Vagina (tissue), 2 donors: ENCODE measurements at places on chromosomes 13 and 19.

DNA sequence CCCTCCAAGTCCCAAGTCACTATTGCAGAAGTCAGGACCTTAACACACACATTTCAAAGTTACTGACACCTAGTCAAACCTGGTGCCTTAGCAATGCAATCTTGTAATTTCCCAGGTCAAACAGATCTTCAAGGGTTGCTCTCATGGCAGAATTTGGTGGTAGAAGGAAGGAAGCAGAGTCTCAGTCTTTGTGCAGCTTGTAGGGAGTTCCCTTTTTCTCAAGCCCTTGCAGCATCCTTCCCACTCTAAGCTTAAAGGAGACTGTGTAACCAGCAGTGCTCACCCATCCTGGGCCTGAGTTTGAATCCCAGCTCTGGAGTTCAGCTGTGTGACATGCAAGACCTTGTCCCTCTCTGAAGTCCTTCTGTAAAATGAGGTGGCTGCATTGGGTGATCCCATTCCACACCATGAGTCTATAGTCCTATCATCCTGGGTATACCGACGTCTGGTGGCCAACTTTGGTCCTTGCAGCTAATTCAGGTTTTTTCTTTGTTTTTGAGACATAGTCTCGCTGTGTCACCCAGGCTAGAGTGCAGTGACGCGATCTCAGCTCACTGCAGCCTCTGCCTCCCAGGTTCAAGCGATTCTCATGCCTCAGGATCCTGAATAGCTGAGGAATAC is 9.8 kb downstream of the SIGLEC10 start:
- no peak for DNase-seq

- peak; percentile 40 for DNase-seq
Measured at GRCh38 chr13:111947026-111947810, 119.7 kb upstream of the SOX1 start.

- no peak for DNase-seq
Measured at GRCh38 chr13:93298713-93299112, 72.1 kb downstream of the GPC6 start.

DNA sequence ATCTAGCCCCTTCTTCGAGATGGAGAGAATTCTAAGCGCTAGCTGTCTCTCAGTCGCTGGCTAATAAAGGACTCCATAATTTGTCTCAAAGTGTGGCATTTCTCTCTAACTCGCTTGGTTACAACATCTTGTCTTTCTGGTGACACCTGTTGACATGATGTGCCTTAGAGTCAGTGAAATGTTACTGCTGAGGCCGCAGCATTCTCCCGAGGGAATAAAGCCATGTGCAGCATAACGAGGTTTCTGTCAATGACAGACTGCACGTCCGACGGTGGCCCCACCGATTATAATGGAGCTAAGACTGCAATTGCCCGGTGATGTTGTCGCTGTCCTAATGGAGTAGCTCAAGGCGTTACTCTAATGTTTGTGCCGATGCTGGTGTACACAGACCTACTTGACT is 20.3 kb upstream of the GPR32 start:
- no peak for DNase-seq

DNA sequence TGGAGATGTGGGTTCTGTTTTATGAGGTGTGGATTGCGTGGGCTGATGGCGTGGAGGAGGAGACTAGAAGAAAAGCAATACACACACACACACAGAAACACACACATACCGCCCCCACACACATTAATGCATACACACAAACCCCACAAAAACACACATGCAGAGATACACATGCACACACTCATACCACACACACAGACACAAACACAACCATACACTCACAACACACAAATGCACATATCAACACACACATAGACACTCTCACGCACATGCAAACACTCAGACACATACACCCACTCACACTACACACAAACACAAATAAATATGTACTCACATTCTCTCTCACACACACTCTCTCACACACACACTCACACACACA is 75.7 kb upstream of the UBL3 start:
- no peak for DNase-seq

DNA sequence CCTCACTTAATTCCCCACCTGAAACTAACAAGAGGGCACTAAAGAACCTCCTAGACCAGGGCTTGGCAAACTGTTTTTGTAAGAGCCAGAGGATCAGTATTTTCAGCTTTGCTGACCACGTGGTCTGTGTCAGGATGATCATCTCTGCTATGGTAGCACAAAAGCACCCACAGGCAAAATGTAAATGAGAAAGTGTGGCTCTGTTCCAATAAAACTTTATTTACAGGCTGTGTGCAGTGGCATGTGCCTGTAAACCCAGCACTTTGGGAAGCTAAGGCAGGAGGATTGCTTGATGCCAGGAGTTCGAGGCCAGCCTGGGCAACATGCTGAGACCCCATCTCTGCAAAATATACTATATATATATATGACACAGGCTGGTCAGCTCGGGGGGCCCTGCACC is 31.2 kb downstream of the DNMT1 start:
- DNase-seq: no peak

GRCh38 chr19:52198678-52199077 is 8.8 kb downstream of the PPP2R1A start:
- DNase-seq: no peak

DNA sequence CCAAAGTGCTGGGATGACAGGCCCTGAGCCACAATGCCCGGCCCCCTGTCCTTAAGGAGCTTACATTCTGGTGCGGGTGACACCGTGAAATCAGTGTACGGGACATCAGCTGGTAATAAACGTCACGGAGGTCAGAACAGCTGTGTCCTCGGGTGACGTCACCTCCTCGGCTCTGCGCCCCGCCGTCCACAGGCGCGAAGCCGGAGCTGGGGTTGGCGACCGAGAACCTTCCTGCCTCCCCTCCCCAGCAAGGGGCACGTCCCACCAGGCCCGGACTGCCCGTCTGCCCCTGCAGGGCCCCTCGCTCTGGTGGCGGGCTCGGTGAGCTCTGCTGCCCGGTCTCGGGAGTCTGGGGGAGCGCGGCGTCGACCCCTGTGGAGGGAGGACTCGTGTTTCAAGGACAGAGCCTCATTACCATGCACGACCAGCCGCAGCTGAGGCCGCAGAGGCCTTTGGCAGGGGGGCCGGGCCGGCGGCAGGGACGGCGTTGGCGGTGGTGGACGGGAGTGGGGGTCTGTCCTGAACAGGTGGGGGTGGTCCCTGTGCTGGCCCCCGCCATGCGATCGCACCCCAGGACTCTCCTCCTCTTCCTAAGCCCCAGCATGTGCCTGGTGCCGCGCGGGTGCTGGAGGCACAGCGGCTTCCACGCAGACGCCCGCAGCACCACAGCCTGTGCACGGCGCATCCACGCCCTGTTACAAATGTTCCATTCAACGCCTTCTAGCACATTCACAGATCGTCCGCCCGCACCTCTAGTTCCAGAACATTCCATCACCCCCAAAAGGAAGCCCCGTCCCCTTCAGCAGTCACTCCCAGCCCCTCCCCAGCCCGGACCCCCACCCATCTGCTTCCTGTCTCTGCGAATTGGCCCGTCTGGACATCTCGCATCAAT is 5.4 kb downstream of the LINGO3 start:
- DNase-seq: no peak

- DNase-seq: no peak
Measured at GRCh38 chr19:16782719-16783118, 46.5 kb upstream of the SIN3B start.

- DNase-seq: no peak
Measured at GRCh38 chr19:33532859-33533460, 11.4 kb upstream of the PEPD start.

- DNase-seq: no peak
Measured at GRCh38 chr13:31722673-31723072, 16.7 kb upstream of the RXFP2 start.

DNA sequence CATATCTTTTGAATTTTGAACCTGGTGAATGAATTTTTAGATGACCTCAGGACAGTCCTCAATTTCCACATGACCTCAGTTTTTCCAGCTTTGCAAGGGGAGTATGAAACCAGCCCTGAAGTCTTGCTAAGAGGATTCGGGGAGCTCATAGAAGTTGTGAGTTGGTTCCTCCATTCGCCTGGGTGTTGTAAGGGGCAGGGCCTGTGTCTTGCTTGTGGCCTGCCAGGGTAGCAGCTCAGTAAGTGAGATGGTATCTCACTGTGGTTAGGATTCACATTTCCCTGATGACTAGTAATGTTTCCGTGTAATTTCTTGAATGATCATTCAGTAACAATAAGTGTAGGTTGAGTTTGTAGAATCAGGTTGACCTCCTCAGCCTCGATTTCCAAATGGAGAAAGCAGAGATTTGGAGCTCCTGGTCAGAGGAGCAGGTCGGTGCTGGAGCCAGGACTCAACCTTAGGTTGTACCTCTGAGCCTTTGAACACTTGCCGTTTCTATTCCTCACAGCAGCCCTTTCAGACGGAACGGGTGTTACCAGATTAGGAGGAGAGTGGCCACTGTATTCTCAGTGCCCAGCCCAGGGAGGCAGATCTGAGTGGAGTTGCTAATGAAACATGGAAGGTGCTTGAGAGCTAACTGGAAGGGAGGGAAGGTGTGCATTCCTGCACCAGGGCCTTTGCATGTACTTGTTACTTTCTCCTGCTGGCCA is 14.6 kb downstream of the NACC1 start:
- DNase-seq: no peak
